ENCODE measurements at places on chromosomes 13 and 19. TPM values are rescaled to one million over a fixed set of nuclear protein-coding genes. Genes with fewer than 3 reads are reported as not detected.

- no peak for DNase-seq
- no peak overlapping the region for H3K27ac ChIP-seq
- no peaks in the 10 kb centered on the region for H3K27me3 ChIP-seq
- no peaks in the 10 kb centered on the region for H3K36me3 ChIP-seq
- no peaks in the 10 kb centered on the region for H3K4me1 ChIP-seq
Observed at GRCh38 chr13:30850204-30850866, 55.7 kb upstream of the MEDAG start.

DNA sequence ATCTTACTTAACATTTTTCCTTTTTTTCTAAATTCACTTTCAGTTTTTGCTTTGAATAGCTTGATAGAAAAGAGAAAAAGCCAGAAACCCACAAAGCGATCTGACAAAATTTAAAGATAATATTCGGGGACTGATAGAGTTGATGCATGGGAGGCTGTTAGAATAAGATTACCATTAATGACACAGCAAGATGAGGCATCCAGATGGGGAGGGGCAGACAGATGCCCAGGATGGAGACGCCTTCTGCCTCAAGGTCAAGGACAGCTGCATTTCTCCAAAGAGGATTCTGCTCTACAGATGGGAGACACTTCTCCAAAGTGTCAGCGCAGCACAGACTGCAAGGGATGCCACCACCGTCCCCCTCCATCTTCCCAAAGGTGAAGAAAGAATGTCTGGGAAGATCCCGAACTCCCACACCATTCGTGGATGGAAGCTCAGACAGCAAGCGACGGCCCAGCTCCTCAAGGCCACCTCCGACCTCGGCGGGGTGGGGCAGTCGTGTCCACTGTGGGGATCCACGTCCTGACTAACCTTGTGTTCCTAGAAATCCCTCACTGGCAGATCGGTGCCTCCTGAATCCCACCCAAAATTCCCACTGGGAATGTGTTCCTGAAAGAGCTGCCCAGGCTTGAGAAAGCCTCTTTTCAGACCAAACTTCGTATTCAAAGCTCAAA is 32.9 kb downstream of the NAXD start:
- no peaks in the 10 kb centered on the region for H3K27me3 ChIP-seq
- H3K36me3 ChIP-seq, result no peaks in the 10 kb centered on the region
- DNase-seq, result peak; percentile 11
- H3K4me3 ChIP-seq, result no peak overlapping the region
- no peaks in the 10 kb centered on the region for H3K4me1 ChIP-seq

DNA sequence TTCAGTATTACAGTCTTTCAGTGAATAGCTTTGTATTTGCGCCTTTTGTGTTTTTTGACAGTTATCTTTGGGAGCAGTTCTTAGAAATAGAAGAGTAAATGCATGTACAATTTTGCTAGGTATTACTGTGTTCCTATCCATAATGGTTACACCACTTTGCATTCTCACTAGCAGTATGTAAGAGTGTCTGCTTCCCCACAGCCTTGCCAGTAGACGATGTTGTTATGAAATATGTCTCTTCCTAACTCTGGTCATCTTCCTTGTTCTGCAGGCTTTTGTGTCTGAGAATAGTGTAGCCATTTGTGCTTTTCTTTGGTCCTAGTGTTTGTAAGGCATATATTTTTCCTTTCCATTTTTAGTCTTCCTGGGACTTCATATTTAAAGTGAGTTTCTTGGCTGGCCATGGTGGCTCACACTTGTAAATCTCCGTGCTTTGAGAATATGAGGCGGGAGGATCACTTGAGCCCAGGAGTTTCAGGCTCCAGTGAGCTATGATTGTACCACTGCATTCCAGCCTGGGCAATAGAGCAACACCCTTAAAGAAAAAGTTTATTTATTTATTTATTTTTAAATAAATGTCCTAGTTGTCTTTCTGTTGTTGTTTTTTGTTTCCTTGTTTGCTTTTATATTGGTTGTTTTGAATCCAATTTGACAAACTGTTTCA is 140.3 kb downstream of the PDS5B start:
- no peaks in the 10 kb centered on the region for H3K4me1 ChIP-seq
- no peaks in the 10 kb centered on the region for H3K36me3 ChIP-seq
- DNase-seq, result no peak

DNA sequence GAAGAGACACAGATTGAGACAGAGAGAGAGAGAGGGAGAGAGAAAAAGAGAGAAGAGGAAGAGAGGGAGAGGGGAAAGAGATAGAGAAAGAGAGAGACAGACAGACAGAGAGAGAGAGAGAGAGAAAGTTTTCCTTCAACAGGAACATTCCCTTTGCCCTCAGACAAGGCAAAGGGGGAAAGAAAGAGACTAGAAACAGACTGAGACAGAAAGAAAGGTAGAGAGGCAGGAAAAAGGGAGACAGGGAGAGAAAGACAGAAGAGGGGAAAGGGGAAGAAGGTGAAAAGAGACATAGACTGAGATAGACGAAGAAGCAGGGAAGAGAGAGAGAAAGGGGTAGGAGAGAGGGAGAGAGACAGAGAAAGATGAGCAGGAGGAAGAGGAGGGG is 18.5 kb upstream of the ZNF175 start:
- H3K27me3 ChIP-seq, result no peaks in the 10 kb centered on the region
- H3K4me1 ChIP-seq, result no peaks in the 10 kb centered on the region
- DNase-seq, result no peak
- no peak overlapping the region for H3K27ac ChIP-seq
- H3K4me3 ChIP-seq, result no peak overlapping the region

DNA sequence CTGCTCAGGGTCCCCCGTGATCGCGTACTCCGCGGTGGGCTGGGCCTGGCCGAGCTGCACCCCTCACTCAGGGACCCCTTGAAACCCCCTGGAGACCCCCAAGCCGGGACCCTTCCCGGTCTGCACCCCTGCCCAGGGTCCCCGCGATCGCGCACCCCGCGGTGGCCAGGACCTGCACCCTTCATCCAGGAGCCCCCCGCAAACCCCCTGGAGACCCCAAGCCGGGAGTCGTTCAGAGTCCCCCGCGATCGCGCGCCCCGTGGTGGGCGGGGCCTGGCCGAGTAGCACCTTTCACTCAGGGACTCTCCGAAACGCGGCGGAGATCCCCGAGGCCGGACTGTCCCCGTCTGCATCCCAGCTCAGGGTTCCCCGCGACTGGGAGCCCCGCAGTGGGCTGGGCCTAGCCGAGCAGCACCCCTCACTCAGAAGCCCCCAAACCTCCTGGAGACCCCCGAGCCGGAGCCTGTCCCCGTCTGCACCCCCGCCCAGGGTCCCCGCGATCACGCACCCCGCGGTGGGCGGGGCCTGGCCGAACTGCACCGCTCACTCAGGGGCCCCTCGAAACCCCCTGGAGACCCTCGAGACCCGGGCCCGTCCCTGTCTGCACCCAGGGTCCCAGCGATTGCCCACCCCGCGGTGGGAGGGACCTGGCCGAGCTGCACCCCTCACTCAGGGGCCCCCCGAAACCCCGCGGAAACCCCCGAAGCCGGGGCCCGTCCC is 748 bp downstream of the LMNB2 start:
- no peaks in the 10 kb centered on the region for H3K4me1 ChIP-seq
- no peaks in the 10 kb centered on the region for H3K36me3 ChIP-seq
- H3K27me3 ChIP-seq, result no peaks in the 10 kb centered on the region
- peak overlapping the region; percentile 95 for H3K4me3 ChIP-seq
- DNase-seq, result peak; percentile 59
- peak overlapping the region; percentile 33 for H3K27ac ChIP-seq

- DNase-seq, result peak; percentile 73
- no peak overlapping the region for H3K4me3 ChIP-seq
- H3K27me3 ChIP-seq, result no peaks in the 10 kb centered on the region
- no peaks in the 10 kb centered on the region for H3K4me1 ChIP-seq
Observed at GRCh38 chr19:55418185-55418584, 10.6 kb upstream of the UBE2S start.

DNA sequence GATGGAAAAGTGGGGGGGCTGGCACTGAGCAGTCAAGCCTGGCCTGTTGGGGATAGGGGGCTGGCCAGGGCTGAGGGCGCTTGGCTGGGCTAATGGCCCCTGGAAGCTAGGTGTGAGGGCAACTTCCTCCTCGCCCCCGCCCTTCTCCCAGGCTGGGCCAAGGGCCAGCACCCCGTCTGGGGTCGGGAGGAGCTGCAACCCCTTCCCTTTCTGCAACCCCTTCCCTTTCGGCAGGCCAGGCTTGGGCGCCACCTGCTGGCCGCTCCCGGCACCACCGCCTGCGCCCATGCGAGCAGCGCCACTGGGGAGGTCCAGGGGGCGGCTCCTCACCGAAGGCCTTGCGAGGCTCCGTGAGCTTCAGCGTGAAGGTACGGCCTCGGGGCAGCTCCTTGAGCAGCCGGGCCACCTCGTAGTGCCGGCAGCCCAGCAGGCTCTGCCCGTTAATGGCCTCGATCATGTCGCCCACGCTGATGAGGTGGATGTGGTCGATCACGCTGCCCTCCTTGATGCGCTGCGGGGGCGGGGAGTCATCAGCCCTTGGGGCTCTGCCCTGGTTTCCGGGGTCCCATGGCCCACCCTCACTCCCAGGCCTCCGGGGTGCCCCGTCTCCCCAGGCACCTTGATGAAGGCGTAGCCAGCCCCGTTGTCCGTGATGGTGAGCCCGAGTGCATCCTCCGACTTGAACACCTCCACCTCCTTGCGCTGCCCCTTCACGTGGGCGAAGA is 5.0 kb upstream of the PTGER1 start:
- DNase-seq, result no peak
- no peak overlapping the region for H3K27ac ChIP-seq
- peaks cover 6% of the 10 kb centered on the region for H3K36me3 ChIP-seq
- no peak overlapping the region for H3K4me3 ChIP-seq

CD209 gene
- 12.1 TPM for total RNA-seq

CEACAM20 gene
- 0.85 TPM for total RNA-seq
